ENCODE measurements at places on chromosomes 11 and 22.

GRCh38 chr11:107777110-107777509, 65.3 kb upstream of the SLN start:
- no peak for DNase-seq

GRCh38 chr22:36334821-36335603, 52.8 kb downstream of the MYH9 start:
- peak; percentile 92 for DNase-seq

DNA sequence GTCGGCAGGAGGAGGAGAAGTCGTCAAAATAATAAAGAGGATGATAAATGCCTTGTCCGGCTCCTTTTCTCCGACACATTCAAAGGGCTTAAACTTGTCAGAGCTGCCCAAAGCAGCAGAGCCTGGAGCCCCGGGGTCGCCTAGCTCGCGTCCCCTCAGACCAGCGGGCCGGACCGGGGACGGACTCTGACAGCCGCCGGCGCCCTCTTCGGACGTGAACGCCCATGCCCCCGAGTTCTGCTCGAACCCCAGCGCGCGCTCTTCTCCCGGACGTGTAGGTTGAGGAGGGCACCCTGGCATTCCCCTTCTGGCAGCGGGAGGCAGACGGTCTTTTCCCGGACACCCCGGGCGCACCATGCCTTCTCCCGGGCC, 999 bp downstream of the FGF3 start:
- no peak for DNase-seq

DNA sequence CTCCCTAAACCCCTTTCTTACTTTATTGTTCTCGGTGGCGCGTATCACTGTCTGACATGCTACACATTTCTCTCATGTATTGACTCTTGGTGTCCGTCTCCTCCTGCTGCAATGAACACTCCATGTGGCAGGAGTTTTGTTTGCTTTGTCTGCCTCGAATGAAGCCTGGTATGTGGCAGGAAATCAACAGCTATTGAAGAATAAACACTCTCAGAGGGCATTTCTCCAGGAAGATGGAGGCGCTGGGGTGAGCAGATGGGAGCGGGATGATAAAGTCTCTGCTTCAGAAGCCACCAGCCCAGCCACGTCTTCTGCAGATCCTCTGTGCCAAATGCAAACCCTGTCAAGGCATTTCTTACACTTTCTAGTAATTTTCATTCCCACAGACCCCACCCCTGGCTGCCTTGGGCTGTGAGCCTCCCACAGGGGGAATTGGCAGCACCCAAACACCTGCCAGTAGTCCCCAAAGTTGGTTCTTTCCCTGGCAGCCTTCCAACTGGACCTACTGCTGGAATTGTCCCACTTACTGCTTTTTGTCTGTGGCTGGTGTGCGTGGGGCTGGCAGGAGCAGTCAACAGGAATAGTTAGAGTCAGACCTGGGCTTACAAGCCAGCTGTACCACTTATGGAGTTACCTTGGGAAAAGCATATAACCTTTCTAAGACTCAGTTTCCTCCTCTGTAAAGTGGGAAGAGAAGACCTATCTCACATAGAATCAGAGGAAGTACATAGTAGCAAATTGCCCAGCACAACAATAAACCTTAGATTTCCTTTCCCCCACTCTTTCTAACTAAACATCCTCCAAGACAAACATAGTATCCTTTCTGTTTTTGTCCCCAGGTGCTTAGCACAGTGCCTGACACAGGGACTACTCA, 13.3 kb upstream of the IL10RA start:
- DNase-seq: no peak

DNA sequence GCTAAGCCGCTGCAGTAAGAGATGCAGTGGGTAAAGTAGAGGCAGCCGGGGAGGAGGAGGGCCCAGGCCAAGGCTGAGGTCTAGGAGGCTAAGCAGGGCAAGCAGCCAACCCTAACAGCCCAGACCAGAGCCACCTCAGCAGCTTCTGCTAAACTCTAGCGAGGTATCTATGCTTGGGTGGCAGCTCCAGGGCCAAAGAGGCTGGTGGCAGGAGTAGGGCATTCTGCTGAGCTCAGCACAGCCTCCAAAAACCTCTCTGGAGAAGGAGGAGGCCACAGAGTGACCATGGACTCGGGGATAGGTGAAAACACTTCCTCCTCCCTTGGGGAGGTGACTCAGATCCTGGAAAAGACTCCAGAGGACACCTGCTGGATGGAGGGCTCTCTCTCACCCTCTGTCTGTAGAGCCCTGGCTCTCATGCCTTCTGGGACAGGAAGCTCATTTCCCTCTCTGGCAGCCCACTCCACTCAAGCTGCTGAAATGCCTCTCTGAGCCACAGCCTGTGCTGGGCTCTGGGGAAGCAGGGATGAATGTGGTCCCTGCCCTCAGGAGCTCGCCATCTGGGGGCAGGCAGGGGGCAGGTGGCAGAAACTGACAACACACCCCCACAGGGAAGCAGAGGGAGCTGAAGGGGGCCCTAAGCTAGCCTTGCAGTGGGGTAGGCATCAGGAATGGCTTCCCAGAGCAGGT, 16.5 kb upstream of the TPBGL start:
- DNase-seq: no peak

DNA sequence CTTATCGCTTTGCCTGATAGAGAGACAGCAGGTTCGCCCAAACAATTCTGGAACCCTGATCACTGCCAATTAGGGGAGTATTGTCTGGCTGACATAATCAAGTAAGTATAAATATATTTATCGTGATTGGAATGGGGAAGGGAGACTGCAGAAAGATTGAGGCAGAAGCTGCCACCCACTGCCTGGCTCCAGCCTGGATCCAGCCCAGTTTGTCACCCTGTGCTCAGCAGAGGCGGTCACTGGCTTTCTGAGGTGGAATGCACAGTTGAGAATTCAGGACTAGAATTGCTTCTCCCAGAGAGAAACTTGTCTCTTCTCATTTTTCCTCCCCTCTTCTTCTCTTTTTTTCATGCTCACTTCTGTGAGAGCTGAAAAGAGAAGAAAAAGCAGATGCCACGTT, 25.9 kb downstream of the GRAP2 start:
- DNase-seq: no peak

GRCh38 chr11:79744941-79745340, 304.1 kb upstream of the TENM4 start:
- DNase-seq: no peak

DNA sequence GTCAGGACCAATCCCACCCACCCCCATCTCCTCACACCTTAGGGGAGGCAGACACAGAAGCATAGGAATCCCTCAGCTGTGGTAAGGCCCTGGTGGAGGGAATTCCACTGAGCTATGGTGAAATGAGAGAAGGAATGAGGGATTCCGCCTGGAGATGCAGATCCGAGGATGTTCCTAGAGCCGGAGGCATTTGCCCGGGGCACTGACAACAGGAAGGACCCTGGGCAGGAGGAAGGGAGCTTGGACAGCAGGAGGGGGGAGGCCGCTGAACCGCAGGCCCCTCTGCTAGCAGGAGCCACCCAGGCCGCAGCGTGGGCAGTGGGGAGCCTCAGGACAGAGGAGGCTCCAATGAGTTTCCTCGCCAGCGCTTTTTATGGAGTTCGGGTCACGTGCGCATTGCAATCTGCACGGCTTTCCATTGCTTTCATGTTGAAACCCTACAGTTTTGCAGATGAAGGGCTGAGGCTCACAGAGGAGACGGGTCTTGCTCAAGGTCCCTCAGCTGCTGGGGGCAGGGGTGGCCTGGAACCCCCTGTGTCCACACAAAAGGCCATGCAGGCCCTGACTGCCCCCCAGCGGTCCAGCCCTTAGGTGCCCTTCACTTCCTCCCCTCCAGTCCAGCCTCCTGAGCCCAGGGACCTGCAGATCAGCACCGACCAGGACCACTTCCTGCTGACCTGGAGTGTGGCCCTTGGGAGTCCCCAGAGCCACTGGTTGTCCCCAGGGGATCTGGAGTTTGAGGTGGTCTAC, 15.5 kb downstream of the CSF2RB start:
- DNase-seq: no peak

GRCh38 chr11:15695096-15695721, 580.5 kb downstream of the INSC start:
- no peak for DNase-seq
